ENCODE measurements at places on chromosomes 3 and 15. TPM values are rescaled to one million over a fixed set of nuclear protein-coding genes. Genes with fewer than 3 reads are reported as not detected.

GRCh38 chr3:68666429-68667136, 265.8 kb downstream of the TAFA4 start:
- peak; percentile 71 for DNase-seq

- DNase-seq: no peak
These were observed 22.6 kb downstream of the STARD5 start for GRCh38 chr15:81301385-81301784.

- no peak for DNase-seq
These were observed 365.7 kb upstream of the ICE2 start for GRCh38 chr15:60844511-60845174.

GRCh38 chr3:150168698-150169097, 198.0 kb upstream of the PFN2 start:
- DNase-seq: no peak

GRCh38 chr3:15823092-15823491, 25.3 kb upstream of the ANKRD28 start:
- no peak for DNase-seq

DNA sequence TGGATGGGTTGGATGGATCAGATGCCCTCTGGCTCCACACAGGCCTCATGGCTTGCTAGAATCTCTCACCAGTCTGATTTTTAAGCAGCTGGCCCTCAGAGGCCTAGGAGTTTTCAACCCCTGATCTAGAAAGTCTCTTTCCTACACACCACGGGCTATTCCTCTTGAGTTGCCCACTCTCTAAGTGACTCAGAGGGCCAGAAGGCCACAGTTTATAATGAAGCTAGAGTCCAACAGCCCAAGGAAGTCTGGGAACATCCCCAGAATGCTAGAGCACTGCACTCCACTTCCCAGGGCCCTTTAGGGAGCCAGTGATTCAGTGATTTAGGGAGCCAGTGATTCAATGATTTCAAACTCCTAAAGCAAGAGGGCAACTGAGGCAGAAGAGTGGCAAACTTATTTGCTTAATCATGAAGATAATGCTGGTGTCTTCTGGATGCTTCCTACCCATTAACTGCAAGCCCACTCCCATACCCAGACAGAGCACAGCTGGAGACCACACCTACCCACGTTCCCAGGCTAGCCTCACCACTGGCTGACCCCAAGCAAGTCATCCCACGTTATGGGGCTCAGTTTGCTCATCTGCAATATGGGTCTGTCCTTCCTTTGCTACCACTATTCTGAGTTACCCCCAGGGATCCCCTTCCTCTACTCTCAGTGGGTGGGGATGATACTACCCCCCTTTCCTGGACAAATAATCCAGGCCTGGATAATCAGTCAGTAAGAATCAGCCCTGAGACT, 36.7 kb downstream of the ABTB1 start:
- no peak for DNase-seq

DNA sequence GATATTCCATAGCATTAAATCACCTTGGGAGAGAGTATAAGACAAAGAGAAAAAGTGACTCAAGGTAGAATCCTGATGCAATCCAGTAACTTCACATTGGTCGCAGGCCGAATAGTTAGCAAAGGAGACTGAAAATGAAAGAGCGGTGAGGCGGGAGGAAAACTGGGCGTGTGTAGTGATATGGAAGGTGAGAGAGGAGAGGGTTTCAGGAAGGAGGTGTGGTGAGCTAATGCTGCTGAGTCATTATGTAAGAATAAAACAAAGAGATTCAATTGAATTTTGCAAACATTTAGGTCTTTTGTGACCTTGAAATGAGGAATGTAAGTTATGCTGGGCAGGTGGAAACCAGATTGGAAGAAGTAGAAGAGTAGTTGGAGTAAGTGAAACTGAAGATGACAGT, 235.3 kb downstream of the C3orf38 start:
- DNase-seq: peak; percentile 2

GRCh38 chr3:191094057-191094845, 104.8 kb upstream of the OSTN start:
- peak; percentile 63 for DNase-seq

DNA sequence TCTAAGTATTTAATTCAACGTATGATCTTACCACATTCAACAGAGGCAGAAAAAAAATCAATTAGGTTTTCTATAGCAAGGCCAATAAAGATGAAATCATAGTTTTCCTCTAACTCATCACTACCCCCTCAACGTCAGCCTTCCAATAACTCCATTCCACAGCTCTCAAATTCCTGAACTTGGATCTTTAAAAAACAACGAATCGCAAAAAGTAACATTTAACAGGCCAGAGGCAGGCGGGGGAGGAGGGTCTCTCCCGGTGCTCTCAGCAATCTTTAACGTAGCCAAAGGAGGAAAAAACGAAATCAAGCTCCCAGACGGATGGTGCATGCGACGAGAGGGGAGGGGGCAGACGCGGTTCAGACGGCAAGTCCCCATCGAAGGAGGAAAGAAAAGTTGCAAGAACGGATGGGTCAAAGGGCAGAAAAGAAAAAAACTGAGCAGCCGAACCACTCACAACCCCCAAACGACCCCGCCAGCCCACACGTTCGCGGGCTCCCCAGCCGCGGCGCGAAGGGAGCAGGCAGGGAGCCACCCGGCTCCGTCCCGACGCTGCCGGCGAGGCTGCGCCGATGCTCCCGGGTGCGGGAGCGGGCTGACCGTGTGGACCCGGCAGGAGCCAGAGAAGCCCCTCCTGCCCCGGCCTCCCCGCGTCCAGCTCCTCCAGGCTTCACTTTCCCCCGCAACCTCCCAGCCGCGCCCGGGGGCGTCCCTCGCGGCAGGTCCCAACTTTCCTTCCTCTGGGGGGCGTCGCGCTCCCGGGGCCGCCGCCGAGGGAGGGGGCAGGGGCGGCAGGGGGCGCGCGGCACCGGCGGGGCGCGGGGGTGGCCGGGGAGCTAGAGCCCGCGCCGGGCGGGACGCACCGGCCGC, 703 bp downstream of the PEAK1 start:
- no peak for DNase-seq

GRCh38 chr3:22859618-22860017, 343.5 kb upstream of the UBE2E2 start:
- no peak for DNase-seq

- no peak for DNase-seq
These were observed 40.7 kb downstream of the ATP2C1 start for GRCh38 chr3:130934442-130935089.

- no peak for DNase-seq
These were observed 258.1 kb downstream of the ERC2 start for GRCh38 chr3:56209982-56210751.

DNA sequence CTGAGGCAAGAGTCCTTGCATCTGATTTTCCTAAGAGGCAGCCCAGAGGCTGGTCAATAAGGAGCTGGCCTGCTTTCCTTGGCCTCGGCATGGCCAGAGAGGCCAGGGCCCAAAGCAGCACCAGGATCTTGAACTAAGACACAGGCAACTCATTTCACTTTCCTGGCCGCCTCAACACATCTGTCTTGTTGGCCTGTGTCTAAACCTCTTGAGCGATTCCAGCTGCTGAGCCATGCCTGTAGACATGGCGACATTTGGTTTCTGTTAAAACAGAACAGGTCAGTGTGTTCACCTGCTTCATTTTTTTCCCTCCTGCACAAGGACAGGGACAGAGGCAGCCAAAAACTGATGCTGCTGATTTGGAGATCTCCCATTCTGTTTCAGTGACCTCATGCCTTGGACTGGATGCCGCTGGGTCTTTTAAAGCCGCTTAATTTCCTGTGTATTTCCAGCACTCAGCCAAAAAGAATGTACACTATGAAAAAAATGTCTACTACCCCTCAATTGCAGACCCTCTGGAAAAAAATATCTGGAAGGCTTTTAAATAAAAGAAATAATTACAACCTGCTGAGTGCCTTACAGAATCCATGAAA, 266.6 kb upstream of the ICE2 start:
- DNase-seq: no peak

The TNFAIP8L3 gene
- 0.17 TPM for polyA plus RNA-seq

The CTDSPL gene
- polyA plus RNA-seq: 35.8 TPM

The SLC6A1 gene
- not detected for polyA plus RNA-seq

The SYNPR gene
- polyA plus RNA-seq: not detected

The TMF1 gene
- polyA plus RNA-seq: 3.7 TPM

The CCDC71 gene
- 32.9 TPM for polyA plus RNA-seq

The MESP2 gene
- polyA plus RNA-seq: 1.2 TPM

The LAMB2 gene
- 133 TPM for polyA plus RNA-seq

The MINAR1 gene
- 0.06 TPM for polyA plus RNA-seq

Data from foreskin keratinocyte (primary cell).